Astrocyte (in vitro differentiated cells and primary cell): ENCODE measurements at places on chromosomes 5 and 9. TPM values are rescaled to one million over a fixed set of nuclear protein-coding genes. Genes with fewer than 3 reads are reported as not detected.
A peak's percentile ranks its signal among the peaks of the same experiment; 100 is the strongest.

C7 gene
- total RNA-seq: 0.66 TPM in 1 of 2 replicates, not detected in the other

SOHLH1 gene
- total RNA-seq: not detected in 2 replicates

DNA sequence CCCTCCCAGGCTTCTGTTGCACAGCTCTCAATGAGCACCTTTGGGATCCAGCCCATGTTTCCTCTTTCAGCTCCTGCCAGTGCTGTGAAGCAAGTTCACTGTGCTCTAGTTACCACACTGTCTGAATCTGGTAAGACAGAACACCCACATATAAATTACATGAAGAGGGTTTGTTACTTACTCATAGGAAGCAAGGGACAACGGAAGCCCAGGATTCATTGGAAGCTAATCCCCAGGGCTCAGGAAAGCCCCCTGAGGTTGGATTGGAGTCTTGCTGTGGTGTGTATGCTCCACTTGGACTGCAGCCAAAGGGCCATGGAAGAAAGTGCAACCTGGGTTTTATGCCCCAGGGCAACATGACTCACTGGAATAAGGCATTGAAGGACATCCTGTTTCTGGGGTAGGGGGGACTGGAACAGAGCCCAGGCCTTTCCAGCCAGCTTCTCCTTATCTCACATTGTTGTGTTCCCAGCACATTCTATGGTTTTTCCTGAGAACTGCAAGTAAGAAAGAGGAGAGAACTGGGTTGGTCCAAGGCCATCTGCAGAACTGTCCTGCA is 15.6 kb upstream of the CLK4 start:
- H3K4me3 ChIP-seq: no peak overlapping the region
- peaks cover 20% of the 10 kb centered on the region for H3K4me1 ChIP-seq
- no peaks in the 10 kb centered on the region for H3K27me3 ChIP-seq
- H3K36me3 ChIP-seq: no peaks in the 10 kb centered on the region

DNA sequence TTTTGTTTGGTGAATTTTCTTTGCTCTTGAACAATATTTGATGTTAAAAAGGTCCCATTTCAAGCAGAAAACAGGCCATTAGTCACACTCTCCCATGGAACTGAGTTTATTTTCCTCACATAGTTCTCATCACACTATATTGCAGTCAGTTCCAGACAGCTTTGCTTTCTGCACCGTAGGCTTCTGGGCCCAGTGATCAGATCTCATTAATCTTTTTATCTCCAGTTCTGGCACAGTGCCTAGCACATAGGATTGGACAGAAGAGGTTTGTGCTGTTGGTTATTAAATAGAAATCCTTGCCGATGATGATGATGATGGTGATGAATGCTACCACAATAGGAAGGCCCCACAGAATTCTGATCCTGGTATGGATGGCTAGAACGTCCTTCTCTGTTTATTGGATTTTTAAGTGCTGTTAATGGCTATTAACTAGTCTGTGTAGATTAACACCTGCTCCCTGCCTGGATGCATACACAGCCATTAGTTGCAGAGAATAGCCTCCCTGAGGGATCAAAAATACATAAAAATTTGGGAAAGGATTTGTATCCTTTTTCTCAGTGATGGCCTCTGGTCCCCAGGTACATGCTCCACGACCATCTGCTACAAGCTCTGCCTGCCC is 52.0 kb upstream of the NTRK2 start:
- no peaks in the 10 kb centered on the region for H3K4me1 ChIP-seq
- no peaks in the 10 kb centered on the region for H3K36me3 ChIP-seq
- H3K4me3 ChIP-seq: no peak overlapping the region
- DNase-seq: no peak

- no peaks in the 10 kb centered on the region for H3K36me3 ChIP-seq
- no peak overlapping the region for H3K4me3 ChIP-seq
- no peak overlapping the region for H3K27ac ChIP-seq
- peak; percentile 91 for DNase-seq
Measured at GRCh38 chr5:123209502-123210027, 120.5 kb downstream of the PRDM6 start.

GRCh38 chr9:38020151-38021076 is 48.6 kb downstream of the SHB start:
- no peak for DNase-seq
- no peak overlapping the region for H3K4me3 ChIP-seq
- peak overlapping the region; percentile 95 for H3K27ac ChIP-seq
- H3K27me3 ChIP-seq: no peaks in the 10 kb centered on the region
- peaks cover 73% of the 10 kb centered on the region for H3K4me1 ChIP-seq
- H3K36me3 ChIP-seq: no peaks in the 10 kb centered on the region

- no peak overlapping the region for H3K4me3 ChIP-seq
- DNase-seq: no peak
- no peak overlapping the region for H3K27ac ChIP-seq
- H3K36me3 ChIP-seq: no peaks in the 10 kb centered on the region
- peaks cover 5% of the 10 kb centered on the region for H3K27me3 ChIP-seq
Measured at GRCh38 chr9:75601280-75601679, 289.2 kb upstream of the PCSK5 start.

DNA sequence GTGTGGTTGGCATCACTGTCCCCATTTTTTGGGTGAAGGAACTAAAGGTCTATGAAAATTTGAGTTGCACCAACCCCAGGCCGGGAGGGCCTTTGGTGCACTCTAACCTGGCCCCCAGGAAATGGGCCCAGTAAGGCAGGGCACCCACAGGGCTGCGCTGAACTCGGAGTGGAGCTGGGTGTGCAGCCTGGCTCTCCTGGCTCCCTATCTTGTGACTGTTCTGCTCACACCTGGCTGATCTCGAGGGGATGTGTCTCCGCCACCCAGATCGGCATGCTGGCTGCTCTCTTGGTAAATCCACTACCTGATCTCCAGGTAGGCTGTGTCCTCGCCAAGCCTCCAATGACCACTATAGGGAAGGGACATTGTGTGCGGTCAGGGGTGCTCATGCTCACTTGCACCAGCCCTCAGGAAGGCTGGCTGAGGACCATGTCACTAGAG is 259.8 kb downstream of the NSG2 start:
- no peak for DNase-seq
- H3K27me3 ChIP-seq: no peaks in the 10 kb centered on the region
- no peak overlapping the region for H3K27ac ChIP-seq
- no peaks in the 10 kb centered on the region for H3K4me1 ChIP-seq
- no peaks in the 10 kb centered on the region for H3K36me3 ChIP-seq

- DNase-seq: no peak
- H3K27ac ChIP-seq: no peak overlapping the region
- H3K27me3 ChIP-seq: no peaks in the 10 kb centered on the region
- H3K4me1 ChIP-seq: peaks cover 12% of the 10 kb centered on the region
- H3K36me3 ChIP-seq: no peaks in the 10 kb centered on the region
- H3K4me3 ChIP-seq: no peak overlapping the region
Measured at GRCh38 chr5:40572391-40572790, 107.3 kb upstream of the PTGER4 start.

DNA sequence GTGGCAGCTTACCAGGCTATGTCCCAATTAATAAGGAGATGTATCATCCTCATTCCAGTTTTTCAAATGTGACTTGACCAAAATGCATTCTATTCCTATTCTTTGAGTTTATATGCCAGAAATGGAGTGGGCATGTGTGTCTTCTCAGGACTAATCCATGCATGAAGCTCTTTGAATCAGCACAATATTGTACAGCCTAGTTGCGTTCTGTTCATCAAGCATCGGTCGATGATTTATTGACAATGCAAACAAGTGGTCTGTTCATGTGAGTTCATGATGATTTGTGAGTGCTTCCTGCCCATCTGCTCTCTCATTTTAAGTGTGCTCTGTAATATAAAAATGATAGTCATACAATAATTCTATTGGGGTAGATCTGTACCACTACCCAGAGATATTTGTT is 48.3 kb downstream of the PALM2AKAP2 start:
- no peaks in the 10 kb centered on the region for H3K4me1 ChIP-seq
- H3K27me3 ChIP-seq: no peaks in the 10 kb centered on the region
- no peak overlapping the region for H3K27ac ChIP-seq

- H3K4me1 ChIP-seq: no peaks in the 10 kb centered on the region
- H3K36me3 ChIP-seq: no peaks in the 10 kb centered on the region
- no peak overlapping the region for H3K27ac ChIP-seq
- H3K4me3 ChIP-seq: no peak overlapping the region
Measured at GRCh38 chr5:581941-582340, 30.2 kb upstream of the CEP72 start.

- H3K27me3 ChIP-seq: no peaks in the 10 kb centered on the region
- no peaks in the 10 kb centered on the region for H3K4me1 ChIP-seq
- no peak overlapping the region for H3K4me3 ChIP-seq
- DNase-seq: no peak
- no peaks in the 10 kb centered on the region for H3K36me3 ChIP-seq
Measured at GRCh38 chr5:175336781-175337180, 107.2 kb downstream of the DRD1 start.

- no peak overlapping the region for H3K27ac ChIP-seq
- H3K4me1 ChIP-seq: no peaks in the 10 kb centered on the region
- DNase-seq: no peak
- no peaks in the 10 kb centered on the region for H3K27me3 ChIP-seq
- H3K36me3 ChIP-seq: no peaks in the 10 kb centered on the region
- H3K4me3 ChIP-seq: no peak overlapping the region
Measured at GRCh38 chr5:160651692-160652645, 200.0 kb downstream of the ATP10B start.

- no peaks in the 10 kb centered on the region for H3K27me3 ChIP-seq
- H3K36me3 ChIP-seq: no peaks in the 10 kb centered on the region
- no peak overlapping the region for H3K4me3 ChIP-seq
- H3K4me1 ChIP-seq: peaks cover 10% of the 10 kb centered on the region
Measured at GRCh38 chr9:134585021-134585561, 56.5 kb upstream of the COL5A1 start.

DNA sequence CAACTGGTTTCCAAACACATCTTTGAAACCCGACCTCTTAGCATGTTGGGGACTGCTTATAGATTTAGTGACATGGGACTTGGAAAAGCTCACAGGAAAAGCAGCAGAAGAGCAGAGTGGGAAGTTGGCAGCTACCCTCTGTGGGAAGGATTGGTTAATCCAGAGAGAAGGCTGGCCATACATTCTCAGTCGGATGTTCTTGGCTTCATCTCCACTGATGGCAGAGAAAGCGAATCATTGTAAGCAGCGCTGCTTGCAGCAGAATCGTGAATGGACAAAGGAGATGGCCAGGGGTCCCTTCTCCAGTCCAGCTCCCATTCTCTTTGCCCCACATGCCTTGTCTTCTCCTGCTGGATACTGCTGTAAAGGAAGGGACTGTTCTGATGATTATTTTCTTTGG is 62.7 kb downstream of the MEGF10 start:
- no peak overlapping the region for H3K4me3 ChIP-seq
- peaks cover 6% of the 10 kb centered on the region for H3K27me3 ChIP-seq
- no peaks in the 10 kb centered on the region for H3K36me3 ChIP-seq
- H3K27ac ChIP-seq: no peak overlapping the region

DNA sequence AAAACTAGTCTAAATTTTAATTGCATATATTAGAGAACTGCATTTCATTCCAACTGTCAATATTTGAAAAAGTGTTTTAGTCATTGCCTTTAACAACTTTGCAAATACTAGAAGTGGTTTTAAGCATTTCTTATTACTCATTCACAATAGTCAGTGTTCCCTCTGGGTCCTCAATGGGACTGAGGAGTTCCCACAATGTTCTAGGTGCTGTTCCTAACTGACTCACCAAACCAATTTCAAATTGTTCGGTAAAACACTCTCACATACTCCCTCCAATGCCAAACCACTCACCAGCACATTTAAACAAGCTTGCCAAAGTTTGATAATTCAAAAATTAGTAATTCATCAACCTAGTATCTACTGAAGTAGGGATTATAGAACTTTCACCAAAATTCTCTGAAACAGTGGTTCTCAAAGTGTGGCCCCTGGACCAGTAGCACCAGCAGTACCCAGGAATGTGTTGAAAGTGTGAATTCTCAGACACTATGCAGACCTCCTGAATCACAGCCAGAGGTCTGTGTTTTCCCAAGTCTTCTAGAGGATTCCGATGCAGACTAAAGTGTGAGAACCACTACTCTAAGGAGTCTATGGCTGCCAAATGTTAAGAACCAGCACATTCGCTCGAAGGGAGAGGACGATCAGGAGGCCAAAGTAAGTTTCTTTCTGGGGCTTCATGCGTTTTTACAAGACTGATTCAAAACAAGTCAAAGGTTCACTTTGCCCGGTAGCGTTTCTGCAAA is 72.8 kb downstream of the APBA1 start:
- H3K36me3 ChIP-seq: no peaks in the 10 kb centered on the region
- H3K27me3 ChIP-seq: no peaks in the 10 kb centered on the region
- no peak overlapping the region for H3K4me3 ChIP-seq
- H3K27ac ChIP-seq: no peak overlapping the region

DNA sequence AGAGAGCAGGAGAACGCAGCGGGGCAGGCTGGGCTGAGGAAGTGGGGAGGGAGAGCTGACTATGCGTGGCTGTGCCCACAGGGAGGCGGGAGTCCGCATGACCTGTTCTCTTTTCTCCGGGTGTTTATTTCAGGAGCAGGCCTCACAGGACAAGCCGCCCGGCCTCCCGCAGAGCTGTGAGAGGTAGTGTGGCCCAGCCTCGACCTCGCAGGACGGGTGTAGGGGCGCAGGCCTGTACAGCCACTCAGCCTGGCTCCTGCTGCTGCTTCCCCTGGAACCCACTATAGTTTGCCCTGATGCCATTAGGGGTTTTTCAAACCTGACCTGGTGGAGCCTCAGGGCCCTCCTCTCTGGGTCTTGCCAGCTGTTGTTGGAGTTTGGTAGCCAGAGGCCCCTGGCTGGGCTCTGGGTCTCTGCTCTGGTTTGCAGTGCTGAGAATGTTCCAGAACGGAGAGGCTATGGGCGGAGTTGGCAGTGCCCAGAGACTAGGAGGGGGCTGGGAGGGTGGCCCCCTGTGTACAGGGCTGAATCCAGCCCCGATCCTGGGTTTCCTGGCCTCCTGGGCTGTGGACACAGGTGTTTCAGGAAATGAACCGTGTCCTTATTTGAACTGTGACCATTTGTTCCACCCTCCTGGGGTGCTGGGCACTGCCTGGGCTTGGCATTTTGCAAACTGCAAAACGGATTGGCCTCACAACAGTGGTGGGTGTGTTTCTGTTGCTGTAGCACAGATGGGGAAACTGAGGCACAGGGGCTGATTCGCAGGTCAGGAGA is 78.8 kb downstream of the WNK2 start:
- no peaks in the 10 kb centered on the region for H3K36me3 ChIP-seq
- no peak for DNase-seq
- no peaks in the 10 kb centered on the region for H3K4me1 ChIP-seq
- peaks cover 2% of the 10 kb centered on the region for H3K27me3 ChIP-seq
- H3K27ac ChIP-seq: no peak overlapping the region
- H3K4me3 ChIP-seq: no peak overlapping the region

DNA sequence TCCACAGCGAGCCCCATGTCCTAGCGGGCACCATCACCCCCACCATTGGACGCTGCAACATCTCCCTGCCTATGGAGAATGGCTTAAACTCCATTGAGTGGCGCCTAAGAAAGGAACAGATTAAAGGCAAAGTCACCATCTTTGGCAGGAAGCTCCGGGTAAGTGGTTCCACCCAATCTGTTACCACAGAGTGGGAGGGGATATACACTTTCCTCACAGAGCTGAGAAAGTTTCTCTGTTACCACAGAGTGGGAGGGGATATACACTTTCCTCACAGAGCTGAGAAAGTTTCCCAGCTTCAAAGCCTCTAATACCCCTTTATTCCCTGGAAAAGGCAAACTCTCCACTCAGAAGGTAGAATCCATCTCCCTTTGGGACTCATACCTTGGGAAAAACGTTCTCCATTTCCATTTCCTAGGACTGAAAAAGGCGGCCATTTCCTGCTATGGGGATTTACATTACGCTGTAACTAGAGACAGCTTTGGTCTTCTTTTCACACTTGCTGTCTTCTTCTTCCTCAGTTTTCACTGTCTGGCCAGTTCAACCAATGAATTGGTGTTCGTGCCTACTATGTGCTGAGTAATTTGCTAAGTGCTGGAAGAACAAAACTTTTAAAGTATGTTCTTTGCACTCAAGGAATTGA is 63.4 kb upstream of the WWC1 start:
- no peaks in the 10 kb centered on the region for H3K27me3 ChIP-seq
- no peak overlapping the region for H3K27ac ChIP-seq
- no peaks in the 10 kb centered on the region for H3K36me3 ChIP-seq
